Lung microvascular endothelial cell (primary cell): ENCODE measurements at places on chromosomes 3 and 15.

- DNase-seq, result no peak
Observed at GRCh38 chr15:69604072-69604411, 151.4 kb downstream of the RPLP1 start.

DNA sequence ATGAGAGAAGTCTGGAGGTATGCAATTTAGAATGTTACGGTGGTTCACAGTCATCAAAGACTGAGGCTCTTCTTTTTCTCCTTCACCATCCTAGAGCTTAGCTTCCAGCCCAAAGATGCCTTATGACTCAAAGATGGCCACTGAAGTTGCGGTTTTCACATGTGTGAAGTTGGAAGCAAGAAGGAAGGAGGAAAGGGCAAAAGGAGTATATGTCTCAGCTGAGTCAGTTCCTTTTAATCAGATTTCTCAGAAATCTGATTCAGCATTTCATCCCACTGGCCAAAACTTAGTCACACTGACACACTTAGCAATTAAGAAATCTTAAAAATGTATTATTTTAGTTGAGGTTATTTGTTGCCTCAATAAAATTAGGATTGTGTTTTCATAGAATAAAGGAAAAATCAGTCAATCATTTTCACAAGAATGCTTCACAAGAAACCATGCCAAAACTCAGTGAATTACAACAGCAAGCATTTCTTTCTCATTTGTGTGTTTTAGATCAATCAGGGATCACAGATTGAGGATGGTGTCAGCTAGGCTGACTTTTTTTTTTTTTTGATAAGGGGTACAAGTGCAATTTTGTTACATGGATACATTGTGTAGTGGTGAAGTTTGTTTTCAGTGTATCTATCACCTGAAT is 211.1 kb upstream of the GADL1 start:
- DNase-seq, result peak; percentile 86

DNA sequence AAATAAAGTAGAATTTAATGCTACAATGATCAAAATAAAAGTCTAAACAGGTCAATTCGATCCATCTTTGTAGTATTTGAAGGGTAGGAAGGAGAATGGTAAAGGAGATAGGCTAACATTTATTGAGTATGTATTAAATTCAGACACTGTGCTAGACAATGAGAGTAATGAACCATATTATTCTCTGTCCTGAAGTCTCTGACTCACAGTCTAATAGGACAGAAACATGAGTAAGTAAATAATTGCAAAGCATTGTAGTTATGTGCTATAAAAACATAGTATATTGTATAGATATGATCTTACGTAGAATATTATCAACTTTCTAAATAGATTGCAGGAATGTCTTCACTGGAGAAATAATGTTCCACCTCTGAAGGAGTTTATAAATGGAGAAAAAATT is 64.5 kb downstream of the MDFIC2 start:
- no peak for DNase-seq

GRCh38 chr3:132867956-132868355 is 145.7 kb upstream of the NPHP3 start:
- DNase-seq, result no peak

DNA sequence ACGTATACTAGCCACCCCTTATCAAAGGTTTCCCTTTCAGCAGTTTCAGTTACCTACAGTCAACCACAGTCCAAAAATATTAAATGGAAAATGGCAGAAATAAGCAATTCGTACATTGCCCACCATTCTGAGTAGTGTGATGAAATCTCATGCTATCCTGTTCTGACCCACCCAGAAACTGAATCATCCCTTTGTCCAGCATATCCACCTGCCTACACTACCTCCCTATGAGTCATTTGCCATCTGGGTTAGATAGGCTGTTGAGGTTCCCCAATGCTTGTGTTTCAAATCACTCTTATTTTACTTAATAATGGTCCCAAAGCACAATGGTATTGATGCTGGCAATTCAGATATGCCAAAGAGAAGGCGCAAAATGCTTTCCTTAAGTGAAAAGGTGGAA is 15.3 kb upstream of the PHC3 start:
- DNase-seq, result no peak

DNA sequence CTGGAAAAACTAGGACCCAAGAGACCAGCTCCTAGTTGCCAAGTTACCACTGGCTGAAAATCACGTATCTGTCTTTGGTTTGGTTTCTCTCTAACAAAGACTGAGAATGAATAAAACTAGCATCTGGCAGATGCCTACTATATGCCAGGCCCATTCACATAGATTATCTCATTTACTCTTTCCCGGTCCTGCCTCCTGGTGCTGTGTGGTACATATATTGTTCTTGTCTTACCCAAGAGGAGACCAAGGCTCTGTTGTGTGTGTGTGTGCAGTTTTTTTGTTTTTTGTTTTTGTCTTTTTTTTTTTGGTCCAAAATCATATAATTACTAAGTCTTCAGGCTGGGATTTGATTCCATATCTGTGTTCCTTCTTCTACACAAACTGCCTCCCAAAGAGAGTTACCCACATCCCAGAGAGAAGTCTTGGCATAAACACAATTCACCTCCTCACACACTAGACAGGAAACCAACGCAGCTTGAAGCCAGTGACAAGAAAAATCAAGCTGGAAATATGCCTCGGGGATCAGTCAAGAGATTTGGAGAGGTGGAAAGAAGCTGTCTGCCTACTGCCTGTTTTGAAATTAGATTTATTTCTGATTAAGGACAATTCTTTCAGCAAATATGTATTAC is 891 bp downstream of the AHSG start:
- no peak for DNase-seq

DNA sequence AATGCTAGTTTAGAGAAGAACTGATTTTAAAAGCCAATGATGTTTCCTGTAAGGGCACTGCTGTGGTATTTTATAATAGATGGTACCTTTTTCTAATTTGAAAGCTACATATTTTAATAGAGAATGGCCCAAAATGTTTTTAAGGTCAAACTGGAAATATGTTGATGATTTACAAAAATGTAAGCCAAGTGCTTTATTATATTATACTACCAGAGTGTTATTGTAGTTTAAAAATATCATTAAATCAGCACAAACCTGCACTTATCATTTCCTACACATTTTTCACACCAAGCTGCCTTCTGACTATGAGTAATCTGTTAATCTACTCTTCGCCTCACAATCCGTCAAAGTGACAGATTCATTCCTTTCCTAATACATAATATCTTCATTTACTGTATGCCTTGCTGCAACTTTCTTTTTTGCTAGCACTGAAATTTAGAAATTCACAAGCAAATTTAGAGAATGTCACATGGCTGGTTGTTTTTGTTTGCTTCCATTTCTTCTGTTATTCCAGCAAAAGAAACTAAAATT is 126.4 kb upstream of the FAM3D start:
- peak; percentile 62 for DNase-seq

DNA sequence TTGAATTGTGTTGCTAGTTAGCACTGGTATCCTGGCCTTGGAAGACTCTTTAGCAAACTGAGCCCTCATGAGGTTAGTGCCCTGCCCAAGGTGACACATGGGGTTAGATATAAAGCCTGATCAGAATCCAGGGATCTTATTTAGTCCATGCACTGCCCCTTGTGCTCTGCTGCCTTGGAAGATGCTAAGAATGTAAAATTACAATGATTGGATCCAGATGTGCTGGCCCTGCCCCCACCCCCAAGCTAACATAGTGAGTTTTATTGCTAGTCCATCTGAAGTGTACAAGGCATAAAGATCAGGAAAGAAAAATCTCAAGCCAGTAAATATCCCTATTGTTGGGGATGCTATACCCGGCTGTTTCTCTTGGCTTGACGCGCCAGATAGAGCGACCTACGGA is 248.1 kb upstream of the C2CD4B start:
- no peak for DNase-seq
